Iris pigment epithelial cell (primary cell): ENCODE measurements at places on chromosomes 5 and 9.
A peak's percentile ranks its signal among the peaks of the same experiment; 100 is the strongest.

DNA sequence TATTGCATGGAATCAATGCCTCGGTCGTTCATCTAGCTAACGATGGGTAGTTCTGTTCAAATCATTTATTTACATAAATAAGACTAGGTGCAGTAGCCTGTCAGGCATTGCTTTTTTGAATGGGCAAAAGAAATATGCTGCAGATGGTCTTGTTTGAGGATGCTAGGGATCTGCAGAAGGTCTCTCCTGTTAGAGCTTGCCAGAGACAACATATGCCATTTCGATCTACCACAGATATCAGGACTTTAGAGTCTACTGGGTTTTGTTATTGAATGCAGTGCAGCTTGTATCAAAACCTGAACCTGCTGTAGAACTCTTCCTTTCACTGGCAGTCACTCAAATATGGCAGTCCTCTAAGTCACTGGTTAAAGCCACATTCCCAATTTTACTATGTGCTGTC lies 381.1 kb upstream of the CDH10 start:
- no peak for DNase-seq

DNA sequence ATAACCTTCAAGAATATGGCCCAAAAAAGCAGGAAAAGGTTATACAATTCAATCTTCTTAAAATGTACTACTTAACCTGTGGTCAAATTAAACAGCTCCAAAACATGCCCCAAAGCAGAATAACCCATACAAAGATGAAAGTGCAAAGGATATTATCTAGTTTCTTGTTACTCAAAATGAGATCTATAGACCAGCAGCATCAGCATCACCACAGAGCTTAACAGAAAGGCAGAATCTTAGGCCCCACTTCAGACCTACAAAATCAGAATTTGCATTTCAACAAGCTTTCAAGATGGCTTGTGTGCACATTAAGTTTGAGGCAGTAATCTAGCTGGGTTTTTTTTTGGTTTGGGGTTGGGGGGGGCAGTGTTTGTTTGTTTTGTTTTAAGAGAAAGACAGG lies 54.0 kb downstream of the SCAI start:
- DNase-seq, result no peak

- DNase-seq, result no peak
Measured at GRCh38 chr5:60690326-60690725, 9.6 kb downstream of the DEPDC1B start.

DNA sequence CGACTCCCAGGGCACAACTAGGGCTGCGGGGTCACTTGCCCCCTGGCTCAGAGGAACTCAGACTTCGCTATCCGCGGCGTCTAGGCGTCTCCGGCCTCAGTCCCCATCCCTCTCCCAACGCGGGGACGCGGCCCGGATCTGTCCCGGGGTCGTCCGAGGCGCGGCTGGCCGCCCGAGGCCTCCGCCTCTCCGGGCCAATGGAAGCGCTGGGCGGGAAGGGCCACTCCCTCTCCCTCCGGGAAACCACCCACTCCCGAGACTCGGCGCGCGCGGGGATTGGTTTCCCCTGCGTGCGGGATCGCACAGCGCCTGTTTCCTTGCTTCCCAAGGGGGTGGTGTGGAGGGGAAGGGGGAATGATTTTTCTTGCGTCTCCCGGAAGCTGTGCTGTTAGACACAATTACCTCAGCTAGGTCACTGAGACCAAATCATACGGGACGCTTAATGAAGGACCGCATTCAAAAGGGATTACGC lies 38.3 kb downstream of the NR2F1 start:
- peak; percentile 79 for DNase-seq

DNA sequence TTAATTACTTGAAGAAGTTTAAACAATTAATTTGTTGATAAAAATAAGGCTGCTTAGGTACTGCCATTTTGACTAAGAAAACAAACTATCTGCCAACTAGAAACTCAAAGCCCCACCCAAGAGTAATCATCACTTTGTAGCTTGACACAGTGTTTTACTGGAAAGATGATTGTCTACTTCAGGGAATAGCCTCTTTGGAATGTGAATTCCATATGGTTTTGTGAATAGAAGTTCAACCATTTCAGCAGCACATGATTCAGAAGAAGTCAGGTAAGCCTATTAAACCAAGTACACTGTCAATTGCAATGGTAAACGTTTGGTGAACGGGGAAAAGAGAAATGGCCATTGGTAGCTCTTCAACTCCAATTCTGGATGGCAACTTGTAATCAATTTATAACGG lies 55.2 kb downstream of the PLK2 start:
- no peak for DNase-seq

GRCh38 chr5:136232316-136232715 lies 39.4 kb upstream of the SMIM32 start:
- DNase-seq, result no peak

GRCh38 chr9:136045595-136046553 lies 49.2 kb downstream of the NACC2 start:
- peak; percentile 72 for DNase-seq

GRCh38 chr5:107253246-107253645 lies 417.5 kb downstream of the EFNA5 start:
- DNase-seq, result no peak

DNA sequence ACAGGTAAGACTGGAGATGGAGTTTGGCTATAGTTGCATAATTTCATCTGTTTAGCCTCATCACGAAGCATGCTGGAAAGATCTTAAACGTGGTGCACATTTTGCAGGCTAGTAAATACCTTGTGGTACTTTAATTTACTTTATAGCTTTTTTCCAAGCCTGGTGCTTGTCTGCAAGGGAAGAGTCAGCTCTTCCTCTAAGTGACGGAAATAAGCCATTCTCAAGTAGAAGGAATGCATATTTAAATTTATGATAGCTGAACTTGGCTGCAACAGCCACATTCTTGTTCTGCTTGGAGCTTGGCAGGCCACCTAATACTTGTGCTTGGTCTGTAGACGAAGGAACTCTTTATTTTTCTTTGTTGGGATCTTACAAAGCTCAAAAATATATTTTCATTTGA lies 188.0 kb upstream of the PIK3R1 start:
- peak; percentile 79 for DNase-seq

DNA sequence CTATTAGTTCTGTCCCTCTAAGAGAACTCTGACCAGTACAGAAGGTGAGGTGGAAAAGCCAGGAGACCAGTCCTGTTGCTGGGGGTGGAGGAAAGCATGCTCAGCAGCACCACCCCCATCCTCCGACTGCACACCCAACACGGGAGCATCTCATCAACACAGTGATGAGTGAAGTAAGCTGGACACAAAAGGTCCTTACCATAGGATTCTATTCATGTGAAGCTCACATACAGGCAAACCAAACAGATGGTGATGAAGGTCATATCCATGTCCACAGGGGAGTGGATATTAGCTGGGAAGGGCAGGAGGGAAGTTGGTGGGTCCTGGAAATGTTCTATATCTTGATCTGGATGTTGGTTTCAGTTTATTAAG lies 14.8 kb upstream of the MARCHF6 start:
- DNase-seq, result no peak

DNA sequence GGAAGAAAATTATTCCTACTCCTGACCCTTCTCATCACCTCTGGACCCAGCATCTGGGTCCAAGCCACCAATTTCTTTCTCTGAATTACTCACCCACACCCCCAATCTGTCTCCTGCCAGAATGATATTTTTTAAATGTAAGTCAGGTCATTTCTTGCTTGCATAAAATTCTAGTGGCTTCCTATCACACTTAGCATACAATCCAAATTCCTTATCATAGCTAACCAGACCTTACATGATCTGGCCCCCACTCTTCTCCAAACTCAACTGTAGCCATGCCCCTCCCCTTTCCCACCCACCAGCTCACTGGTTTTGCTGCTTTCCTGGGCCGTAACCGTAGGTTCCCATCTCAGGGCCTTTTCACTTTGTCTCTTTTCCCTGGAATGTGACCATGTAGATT lies 15.2 kb downstream of the HTR4 start:
- no peak for DNase-seq

GRCh38 chr9:19470981-19471650 lies 62.3 kb downstream of the ACER2 start:
- no peak for DNase-seq

GRCh38 chr5:4099386-4099785 lies 503.8 kb downstream of the IRX1 start:
- no peak for DNase-seq

DNA sequence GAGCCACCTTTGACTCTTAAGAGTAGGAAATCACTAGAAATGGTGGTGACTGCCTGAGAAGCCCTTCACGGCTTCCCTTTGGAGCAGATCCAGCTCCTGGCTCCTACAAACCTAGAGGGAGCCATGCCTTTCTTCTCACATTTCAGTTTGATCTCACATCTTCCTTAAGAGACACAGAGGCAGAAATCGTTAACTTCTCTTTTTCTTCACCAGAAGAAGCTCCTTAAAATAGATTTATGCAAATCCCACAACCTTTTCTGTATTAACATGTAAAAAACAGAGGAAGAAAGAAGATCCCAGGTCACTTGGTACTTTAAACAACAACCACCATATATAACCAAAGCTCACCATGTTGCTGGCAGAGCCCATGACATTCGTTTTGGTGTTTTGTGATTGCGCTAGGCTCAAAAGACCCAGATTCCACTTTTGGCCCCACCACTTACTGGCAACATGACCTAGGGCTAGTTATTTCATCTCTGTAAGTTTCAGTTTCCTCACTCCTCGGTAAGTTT lies 29.6 kb downstream of the PAX5 start:
- no peak for DNase-seq

GRCh38 chr5:16871746-16872339 lies 64.2 kb downstream of the MYO10 start:
- DNase-seq, result peak; percentile 61

GRCh38 chr5:1173485-1174070 lies 27.8 kb upstream of the SLC6A19 start:
- no peak for DNase-seq

- DNase-seq, result no peak
Measured at GRCh38 chr9:2697492-2697891, 19.8 kb upstream of the KCNV2 start.

DNA sequence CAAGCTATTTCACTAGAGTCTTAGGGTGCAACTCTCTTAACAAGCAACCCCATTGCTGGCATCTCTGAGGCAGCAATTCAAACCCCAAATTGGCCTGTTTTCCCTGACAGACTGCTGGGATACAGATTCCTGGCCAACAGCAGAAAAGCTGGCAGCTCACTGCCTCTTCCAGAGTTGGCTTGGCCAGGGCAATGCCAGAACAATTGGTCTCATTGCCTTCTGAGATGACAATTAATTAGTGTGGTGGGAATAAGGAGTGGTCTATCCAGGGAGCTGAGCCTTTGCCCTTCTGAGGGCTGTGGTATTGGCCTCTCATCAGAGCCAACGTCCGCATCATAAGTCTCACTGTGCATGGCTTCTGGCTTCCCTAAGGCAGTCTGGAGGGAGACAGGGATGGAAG lies 183.2 kb downstream of the GNAQ start:
- DNase-seq, result no peak

- DNase-seq, result no peak
Measured at GRCh38 chr5:161549106-161549505, 2.6 kb upstream of the GABRB2 start.

DNA sequence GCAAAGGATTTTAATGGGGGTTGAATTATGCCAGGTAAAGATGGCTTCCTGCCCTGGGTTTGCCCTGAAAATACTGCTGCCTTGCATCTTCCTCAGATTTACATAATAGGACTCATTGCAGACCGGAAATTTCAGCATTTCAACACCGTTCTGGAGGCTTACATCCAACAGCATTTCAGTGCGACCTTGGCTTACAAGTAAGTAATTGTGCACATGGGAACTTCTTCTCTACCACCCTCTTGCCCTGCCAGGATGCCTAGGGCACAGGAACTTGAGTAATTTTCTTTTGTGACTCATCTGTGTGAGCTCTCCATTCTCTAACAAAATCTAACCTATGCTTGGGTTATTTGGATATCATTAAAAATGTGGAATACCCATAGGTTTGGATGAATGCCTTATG lies 80.2 kb downstream of the DOCK2 start:
- peak; percentile 52 for DNase-seq

- no peak for DNase-seq
Measured at GRCh38 chr9:131036529-131037334, 27.8 kb downstream of the LAMC3 start.

DNA sequence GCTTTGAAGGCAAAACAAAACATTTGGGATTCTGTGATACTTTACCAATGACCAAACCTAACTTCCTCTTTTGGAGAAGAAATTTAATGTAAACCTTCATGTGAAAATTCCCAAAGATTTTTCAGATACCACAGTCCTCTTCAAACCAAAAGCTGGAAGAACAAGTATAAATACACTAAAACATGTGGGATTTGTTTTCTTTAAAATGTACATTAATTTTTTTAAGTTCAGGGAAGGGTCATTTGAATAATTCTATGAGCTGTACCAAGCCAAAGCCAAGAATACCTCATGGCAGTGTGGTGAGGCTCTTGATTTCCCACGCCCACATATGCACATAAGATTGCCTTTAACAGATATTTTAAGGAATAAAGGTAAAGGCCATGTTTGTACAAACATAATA lies 28.4 kb upstream of the ITGA1 start:
- no peak for DNase-seq

GRCh38 chr5:52107210-52107905 lies 680.4 kb upstream of the ITGA1 start:
- no peak for DNase-seq

GRCh38 chr9:127963359-127964064 lies 17.3 kb downstream of the EEIG1 start:
- no peak for DNase-seq

- DNase-seq, result peak; percentile 95
Measured at GRCh38 chr5:95842854-95843544, 20.5 kb upstream of the GLRX start.

DNA sequence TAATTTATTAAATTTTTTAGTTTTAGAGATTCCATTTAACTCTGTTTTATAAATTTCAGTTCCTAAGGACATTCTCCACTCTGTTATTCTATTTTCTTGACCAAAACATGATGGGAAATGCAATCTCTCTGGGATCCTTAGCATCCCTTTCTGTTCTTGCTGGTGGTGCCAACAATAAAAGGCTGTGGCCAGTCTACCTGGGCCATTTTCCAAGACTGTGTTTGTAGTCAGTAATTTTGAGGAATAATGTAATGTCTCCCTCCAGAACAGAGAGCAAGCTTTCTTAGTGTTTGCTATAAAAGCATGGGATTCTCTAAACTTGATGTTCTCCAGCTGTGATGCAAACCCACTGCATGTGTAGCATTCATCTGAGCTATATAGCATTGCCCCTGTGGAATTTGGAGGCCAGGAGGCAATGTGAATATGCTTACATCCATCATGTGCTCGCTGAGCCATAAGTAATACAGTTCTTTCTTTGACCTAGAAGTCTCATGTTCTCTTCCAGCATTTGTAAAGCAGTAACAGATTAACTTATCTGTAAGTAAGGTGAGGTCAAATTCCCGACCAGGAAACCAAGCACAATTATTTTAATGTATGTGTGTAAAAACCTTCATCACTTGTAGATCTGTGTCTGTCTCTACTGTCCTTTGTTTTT lies 211.5 kb upstream of the TAS2R1 start:
- no peak for DNase-seq

- DNase-seq, result no peak
Measured at GRCh38 chr5:24855485-24855884, 210.7 kb upstream of the CDH10 start.

- no peak for DNase-seq
Measured at GRCh38 chr5:7325975-7326913, 69.7 kb upstream of the ADCY2 start.

- DNase-seq, result no peak
Measured at GRCh38 chr5:113036826-113037225, 60.2 kb downstream of the DCP2 start.

- no peak for DNase-seq
Measured at GRCh38 chr9:110951805-110952539, 86.3 kb downstream of the LPAR1 start.
